ENCODE measurements at places on chromosomes 11 and 22.
A peak's percentile ranks its signal among the peaks of the same experiment; 100 is the strongest.

- no peak for DNase-seq
Observed at GRCh38 chr22:36330127-36330526, 57.6 kb downstream of the MYH9 start.

DNA sequence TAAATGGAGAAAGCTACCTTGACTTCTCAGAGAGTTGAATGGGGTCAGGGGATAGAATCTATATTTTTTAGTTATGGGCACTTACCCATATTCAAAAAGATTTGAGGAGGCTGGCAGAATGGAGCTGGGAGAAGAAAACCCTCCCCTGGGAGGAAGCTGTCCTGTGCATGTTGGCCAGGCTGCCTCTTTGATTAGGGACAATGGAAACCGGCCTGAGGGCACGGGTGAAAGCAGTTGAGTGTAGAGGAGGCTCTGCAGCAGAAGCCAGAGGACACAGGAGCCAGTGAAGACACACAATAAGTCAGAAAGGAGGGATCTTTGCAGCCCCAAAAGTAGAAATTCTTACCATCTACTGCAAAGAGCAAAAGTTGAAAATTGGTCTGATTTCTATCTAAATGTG, 66.6 kb upstream of the B3GAT1 start:
- no peak for DNase-seq

- DNase-seq: no peak
Observed at GRCh38 chr11:64792482-64792881, 10.5 kb downstream of the MAP4K2 start.

DNA sequence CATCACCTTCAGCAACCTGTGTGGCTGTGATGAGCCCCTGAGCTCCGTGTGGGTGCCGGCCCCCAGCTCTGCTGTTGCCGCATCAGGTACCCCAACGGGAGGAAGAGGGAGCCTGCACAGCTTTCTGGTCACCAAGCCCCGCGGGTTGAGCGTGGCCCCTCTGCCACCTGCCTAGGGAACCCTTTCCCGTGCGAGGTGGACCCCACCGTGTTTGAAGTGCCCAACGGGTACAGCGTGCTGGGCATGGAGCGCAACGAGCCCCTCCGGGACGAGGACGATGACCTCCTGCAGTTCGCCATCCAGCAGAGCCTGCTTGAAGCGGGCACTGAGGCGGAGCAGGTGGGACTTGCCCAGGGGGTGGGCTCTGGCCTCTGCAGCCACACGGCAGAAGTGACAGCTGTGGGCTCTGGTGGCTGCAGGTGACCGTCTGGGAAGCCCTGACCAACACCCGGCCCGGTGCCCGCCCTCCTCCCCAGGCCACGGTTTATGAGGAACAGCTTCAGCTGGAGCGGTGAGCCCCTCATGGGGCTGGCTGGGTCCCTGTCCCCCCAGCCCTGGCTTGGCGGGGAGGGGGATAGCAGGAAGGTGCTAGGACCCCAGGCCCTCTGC, 1.9 kb upstream of the SSH3 start:
- no peak for DNase-seq

GRCh38 chr11:61846362-61847020, 18.4 kb downstream of the FADS2 start:
- DNase-seq: no peak

DNA sequence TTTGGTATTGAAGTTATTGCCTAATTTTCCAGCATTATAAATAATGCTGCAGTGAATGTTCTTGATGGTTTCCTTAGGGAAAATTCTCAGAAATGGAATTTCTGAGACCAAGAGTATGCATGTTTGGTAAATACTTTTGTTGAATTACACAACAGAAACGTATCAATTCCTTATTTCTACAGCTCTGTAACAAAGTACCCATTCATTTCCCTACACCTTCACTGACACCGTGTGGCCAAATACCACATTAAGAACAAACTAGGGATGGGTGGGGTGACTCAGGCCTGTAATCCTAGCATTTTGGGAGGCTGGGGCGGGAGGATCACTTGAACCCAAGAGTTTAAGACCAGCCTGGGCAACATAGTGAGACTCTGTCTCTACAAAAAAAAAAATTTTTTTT, 21.8 kb downstream of the MCAM start:
- no peak for DNase-seq

GRCh38 chr22:35873426-35873825, 155.2 kb downstream of the RBFOX2 start:
- DNase-seq: no peak

GRCh38 chr11:92888696-92889095, 80.8 kb upstream of the MTNR1B start:
- no peak for DNase-seq

DNA sequence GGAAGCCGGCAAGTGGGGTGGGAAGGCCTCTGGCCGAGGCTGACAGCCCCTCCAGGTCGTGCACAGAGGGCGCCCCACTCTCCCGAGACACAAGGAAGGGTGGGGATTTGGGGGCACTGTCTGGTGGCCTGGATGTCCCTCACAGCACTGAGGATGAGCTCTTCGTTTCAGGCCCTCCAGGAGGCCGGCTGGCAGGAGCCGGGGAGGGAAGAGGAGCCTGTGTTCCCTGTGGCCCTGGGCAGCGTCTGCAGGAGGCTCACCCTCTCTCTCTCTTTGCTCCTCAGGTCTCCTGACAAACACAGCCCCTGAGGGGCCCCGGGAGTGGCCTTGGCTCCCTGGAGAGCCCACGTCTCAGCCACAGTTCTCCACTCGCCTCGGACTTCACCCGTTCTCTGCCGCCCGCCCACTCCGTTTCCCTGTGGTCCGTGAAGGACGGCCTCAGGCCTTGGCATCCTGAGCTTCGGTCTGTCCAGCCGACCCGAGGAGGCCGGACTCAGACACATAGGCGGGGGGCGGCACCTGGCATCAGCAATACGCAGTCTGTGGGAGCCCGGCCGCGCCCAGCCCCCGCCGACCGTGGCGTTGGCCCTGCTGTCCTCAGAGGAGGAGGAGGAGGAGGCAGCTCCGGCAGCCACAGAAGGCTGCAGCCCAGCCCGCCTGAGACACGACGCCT, 1078.0 kb downstream of the BRD1 start:
- DNase-seq: no peak

DNA sequence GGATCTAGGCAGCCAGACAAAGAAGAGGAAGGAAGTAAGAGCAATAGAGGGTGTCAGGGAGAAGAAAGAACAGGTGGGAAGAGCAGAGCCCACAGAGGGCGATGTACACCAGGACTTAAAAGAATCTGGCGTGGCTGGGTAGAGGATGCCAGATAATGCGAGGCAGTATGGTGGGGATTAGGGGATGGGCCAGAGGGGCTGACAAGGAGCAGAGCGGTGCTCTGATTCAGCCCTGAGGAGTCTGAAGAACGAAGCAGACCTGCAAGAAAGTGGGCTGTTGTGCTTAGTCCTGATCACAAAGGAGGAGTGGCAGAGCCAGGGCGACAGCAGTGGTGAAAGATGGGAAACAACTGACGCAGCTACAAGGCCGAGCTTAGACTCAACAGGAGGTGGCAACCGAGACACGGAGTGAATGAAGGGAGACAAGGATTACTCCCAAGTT, 163.7 kb downstream of the LARGE1 start:
- no peak for DNase-seq

GRCh38 chr22:26722159-26722558, 64.8 kb downstream of the MIAT start:
- no peak for DNase-seq

DNA sequence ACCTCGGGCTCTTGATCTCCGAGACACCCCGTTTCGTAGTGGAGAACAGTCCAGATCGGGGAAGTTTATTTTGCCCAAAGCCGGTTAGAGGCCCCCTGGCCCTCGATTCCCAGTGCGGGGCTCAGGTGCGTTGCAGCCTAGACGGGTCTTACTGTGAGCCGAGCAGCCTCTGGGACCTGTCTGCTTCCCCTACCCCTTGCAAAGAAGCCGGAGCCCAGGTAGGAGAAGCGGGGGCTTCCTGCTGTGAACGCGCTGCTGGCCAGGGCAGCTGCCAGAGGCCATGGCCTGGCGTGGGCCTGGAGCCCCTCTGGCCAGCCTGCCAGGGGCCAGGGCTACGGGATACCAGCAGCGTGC, 621 bp downstream of the TSPO start:
- DNase-seq: no peak

GRCh38 chr22:19766511-19767426, 6.2 kb downstream of the TBX1 start:
- DNase-seq: peak; percentile 50

GRCh38 chr11:123213307-123213771, 18.3 kb upstream of the CLMP start:
- no peak for DNase-seq

DNA sequence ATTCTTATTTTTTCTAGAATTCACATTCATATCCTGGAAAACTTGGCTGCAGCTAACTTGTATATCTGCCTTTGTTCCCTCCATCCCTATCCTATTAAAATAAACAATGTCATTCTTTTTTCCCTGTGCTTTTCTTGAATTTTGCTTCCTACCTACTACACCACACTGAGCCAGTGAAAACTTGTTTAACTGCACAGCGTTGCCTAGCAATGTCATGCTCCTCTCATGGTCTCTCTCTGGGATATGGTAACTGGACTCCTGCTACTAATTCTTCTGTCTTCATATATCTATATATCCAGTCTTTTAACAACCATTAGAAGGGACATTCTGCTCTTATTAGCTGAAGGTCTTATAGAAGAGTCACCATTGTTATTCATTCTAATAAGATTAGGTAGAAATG, 434.4 kb downstream of the METTL15 start:
- no peak for DNase-seq

DNA sequence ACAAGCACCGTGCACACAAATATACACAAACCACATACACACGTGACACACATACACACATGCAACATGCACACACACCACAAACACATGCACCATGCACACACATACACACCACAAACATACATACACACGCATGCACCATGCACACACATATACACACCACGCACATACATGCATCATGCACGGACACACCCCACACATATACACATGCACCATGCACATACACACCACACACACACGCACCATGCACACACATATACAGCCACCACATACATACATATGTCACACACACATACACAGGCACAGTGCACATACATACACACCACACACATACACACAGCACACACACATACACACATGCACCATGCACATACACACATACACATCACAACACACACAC, 12.7 kb upstream of the B4GALNT4 start:
- DNase-seq: no peak

DNA sequence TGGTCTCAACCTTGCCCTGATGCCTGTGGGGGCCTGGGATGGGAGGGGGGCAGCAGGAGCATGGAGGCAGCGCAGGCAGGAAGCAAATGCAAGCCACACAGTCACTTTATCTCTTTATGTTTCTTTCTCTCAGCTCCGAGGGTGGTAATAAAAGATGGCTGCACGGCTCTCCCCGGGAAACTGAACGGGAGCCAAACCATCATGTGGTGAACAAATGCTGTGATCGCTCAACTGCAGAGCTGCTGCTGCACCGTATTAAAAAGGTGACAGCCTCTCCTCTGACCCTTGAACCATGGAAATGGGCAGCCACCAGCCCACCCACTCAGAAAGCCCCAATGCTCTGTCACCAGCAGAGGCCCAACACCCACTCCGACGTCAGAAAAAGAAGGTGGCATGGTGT, 110.0 kb downstream of the TIMP3 start:
- DNase-seq: no peak

GRCh38 chr22:36816339-36816635, 548 bp downstream of the PVALB start:
- DNase-seq: no peak

- no peak for DNase-seq
Observed at GRCh38 chr22:31952472-31952871, 8.1 kb downstream of the YWHAH start.

- DNase-seq: no peak
Observed at GRCh38 chr11:33861941-33862589, 29.8 kb downstream of the LMO2 start.

- DNase-seq: peak; percentile 92
Observed at GRCh38 chr22:36365020-36365411, 22.8 kb downstream of the MYH9 start.

GRCh38 chr22:20426259-20426615, 11.4 kb downstream of the SCARF2 start:
- no peak for DNase-seq

DNA sequence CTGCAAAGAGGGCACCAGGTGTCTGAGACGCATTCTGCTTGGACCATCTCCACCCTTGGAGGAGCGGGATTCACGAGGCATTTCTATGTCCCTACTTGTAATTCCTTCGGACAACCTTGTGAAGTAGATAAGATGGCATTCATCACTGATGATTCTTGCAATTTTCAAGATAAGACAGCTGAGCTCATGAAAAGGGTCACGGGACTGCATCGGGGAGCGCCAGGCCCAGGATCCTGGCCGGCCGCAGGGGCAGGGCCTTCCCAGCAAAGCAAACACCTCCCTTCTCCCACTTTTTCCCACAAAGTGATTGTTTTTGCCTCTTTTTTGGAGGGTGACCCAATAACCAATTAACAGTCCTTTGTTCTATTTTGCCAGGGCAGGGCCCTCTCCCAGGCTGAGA, 8.4 kb downstream of the LIF start:
- no peak for DNase-seq

DNA sequence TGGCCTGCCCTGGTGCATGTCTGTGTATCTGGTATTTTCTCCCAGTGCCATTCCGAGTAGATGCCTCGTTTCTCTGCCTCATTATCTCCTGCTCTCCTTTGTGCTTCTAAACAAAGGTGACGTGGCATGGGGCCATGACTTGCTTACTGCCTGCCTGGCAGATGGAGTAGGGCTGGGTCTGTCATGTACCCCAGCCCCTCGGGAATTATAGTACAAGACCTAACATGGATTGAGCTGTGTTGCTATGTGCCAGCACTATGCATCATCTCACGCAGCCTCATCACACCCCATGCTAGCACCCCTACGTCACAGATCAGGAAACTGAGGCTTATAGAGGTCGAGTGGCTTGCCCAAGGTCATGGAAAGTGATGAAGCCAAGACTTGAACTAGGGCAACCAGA, 88.1 kb downstream of the GALNT18 start:
- no peak for DNase-seq

- no peak for DNase-seq
Observed at GRCh38 chr22:30607939-30608338, 965 bp downstream of the TCN2 start.

- no peak for DNase-seq
Observed at GRCh38 chr22:45322873-45323525, 13.3 kb downstream of the FAM118A start.
